ENCODE measurements at places on chromosomes 16 and 17.

DNA sequence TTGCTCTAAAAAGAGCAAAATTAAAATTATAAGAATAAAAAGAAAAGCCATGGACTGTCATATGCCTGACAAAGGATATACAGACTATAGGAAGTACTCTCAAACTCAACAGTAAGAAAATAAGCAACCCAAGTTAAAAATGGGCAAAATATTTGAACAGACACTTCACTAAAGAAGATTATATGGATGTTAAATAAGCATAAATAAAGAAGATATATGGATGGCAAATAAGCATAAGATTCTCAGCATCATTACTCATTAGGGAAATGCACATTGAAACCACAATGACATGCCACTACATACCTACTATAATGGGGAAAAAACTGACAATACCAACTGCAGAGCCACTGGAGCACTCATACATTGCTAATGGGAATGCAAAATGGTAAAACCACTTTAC is 14.9 kb upstream of the BEAN1 start:
- DNase-seq: no peak

- DNase-seq: no peak
Observed at GRCh38 chr17:68539548-68540467, 27.6 kb downstream of the PRKAR1A start.

DNA sequence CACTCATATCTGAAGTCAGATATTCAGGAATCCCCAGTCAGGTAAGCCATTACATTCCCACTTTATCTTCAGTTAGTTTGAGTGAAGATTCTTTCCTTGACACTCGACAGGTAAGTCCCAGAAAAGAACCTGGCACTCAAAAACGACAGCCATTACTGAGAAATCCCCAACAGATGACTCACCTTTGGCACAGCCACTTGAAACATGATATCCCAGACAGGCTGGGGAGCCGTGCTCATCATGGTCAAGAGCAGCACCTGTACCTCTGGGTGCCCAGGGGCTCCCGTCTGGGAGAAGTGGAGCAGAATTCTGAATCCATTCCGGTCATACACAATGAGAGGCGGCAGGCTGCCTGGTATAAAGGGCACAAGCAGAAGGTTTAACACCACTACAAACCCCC is 16.8 kb upstream of the COG7 start:
- DNase-seq: no peak

- no peak for DNase-seq
Observed at GRCh38 chr17:78268951-78269905, 37.8 kb downstream of the TMEM235 start.

GRCh38 chr17:5837055-5837491 is 233.1 kb upstream of the WSCD1 start:
- DNase-seq: no peak

GRCh38 chr17:20190605-20191004 is 181.4 kb downstream of the SPECC1 start:
- DNase-seq: no peak

DNA sequence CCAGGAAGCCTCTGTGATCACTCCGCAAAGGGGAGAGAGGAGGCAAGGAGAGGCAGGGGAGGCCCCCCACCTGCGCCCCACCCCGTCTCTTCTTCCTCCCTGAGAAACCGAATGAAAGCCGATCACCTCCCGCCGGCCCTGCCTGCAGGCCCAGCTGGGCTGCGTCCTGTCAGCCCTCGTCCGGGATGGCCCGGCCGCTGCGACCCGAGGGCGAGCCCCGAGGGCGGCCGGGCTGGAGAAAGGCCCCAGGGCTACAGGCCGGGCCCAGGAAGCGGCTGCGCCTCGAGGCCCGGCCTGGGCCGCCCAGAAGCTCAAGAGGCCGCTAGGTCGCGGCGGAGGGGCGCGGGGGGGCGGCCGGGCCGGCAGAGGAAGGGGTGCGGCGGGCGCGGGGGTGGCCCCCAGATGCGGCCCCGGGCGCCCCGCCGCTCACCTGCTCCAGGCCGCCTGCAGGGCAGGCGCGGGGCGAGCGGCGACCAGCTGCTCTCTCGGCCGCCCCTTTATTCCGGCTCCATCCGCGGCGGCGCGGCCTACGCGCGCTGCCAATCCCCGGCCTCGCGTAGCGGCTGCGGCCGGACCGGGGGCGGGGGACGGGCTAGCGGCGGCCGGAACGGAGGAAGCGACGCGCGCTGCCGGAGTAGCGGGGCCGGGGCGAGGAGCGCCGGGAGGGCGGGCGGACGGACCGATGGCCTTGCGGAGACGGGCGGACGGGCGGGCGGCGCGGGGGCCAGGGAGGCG is at the start of gene ZNF319:
Gene ZNF319, minus strand, starts transcription at position 702 of the 735 bp plus-strand sequence. CDS start 2,407 bp downstream, outside the sequence.
- DNase-seq: no peak

GRCh38 chr17:6997171-6997570 is 1.3 kb downstream of the ALOX12 start:
- DNase-seq: no peak

DNA sequence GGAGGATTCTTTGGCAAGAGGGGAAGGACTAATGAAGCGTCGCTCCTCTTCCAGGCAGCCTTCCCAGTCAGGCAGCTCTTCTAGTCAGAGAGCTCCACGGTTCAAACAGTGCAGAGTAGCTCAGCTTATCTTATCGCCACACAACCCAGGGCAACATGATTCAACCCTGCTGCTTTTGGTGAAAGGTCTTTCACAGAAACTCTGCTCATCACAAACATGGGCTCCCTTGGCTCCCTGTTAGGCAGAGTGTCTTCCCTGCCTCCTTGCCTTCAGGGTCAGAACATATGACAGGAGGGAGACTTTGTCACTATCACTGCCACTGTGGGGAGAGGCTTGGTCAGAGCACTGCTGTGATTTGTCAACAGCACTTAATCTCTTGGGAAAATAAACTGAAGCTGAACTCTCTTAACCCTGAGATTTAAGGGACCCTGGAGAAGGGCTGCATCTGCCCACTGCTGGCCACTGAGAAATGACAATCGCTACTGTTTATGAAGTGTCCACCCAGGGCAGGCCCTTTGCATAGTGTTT is 6.9 kb upstream of the SLC13A2 start:
- no peak for DNase-seq

DNA sequence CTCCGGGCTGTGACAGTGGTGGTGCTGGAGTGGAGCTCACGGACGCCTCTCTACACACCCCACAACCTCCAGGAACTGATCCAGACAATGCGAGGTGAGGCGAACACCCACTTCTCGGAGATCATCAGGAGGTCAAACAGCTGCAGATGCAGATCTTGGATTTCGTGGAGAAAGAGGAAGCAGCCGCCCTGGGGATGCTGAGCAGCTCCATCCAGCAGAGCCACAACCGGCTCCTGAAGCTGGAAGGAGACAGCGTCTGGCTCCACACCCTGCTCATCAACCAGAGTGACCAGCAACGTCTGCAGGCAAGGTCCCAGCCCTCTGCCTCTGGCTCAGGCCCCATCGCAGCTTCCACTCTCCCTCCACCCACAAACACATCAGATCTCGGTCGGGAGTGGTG is 13.2 kb upstream of the SLC16A5 start:
- no peak for DNase-seq

DNA sequence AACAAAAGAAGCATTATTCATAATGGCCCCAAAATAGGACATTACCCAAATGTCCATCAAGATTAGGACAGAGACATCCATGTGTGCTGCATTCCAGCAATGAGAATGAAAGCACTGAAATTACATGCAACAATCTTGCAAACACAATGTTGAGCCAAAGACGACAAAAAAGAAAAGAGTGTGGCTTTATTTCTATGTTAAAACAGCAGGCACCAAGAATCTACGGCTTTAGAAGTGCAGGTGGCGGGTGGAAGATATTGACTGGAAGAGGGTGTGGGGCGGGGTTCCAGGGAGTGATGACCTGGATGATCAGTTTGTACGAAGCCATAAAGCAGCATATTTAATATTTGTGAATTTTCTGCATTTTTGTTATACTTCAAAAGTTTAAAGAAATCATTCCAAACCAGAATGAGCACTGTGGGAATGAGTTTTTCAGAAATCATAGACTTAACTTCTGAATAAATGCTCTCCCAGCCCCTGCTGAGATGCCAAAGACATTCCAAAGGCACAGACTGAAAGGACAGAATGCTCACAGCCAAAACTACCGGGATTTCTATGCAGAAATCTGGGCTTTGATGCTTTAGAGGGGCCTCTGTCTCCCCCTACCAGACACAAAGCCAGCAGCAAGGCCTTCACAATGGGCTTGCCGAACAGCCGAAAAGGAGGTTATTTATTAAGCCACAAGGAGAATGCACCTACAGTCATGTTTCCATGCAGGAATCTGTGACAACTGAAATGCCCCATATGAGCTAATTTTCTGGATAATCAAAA is 361.6 kb downstream of the GRIN2A start:
- no peak for DNase-seq

GRCh38 chr17:62824290-62825131 is 16.4 kb upstream of the MARCHF10 start:
- no peak for DNase-seq

Measured in stimulated activated CD4-positive, alpha-beta T cell treated with anti-CD3 and anti-CD28 coated beads, TNF-alpha, amount 100 ng/mL, for 48 hours (primary cell).